ENCODE measurements at places on chromosomes 16 and 17.
A peak's percentile ranks its signal among the peaks of the same experiment; 100 is the strongest.

GRCh38 chr16:79508294-79508693, 92.2 kb downstream of the MAF start:
- DNase-seq = no peak

- peak; percentile 63 for DNase-seq
Measured at GRCh38 chr17:80195671-80196529, 24.2 kb downstream of the SGSH start.

GRCh38 chr16:69340095-69340644, 598 bp downstream of the NIP7 start:
- DNase-seq = peak; percentile 34

DNA sequence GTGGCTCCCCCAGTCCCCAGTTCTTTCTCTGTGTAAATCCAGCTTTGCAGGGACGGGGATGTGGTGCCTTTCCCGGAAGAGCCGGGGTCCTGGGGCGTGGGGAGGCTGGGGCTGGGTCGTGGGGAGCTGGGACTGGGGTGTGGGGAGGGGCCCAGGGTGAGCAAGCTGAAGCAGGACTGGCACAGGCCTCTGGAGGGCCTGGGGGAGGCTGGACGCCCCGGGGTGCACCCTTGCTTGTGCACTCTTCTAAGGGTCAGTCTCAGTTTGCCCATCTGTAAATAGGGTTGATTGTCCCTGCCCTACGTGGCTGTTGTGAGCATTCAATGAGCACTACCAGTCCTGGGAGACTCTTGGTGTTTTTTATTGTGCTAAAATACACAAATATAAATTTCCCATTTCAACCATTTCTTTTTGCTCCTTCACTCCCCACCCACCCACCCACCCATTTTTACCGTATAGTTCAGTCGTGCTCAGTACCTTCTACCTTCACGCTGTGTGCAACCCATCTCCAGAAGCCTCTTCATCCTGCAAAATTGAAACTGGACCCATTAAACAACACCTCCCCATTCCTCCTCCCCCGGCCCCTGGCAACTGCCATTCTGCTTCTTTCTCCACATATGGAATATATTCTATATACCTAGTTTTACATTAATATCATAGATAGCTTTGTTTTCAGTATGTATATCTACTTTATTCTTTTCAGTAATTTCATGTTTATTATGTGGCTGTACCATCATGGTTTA, 7.8 kb upstream of the TBC1D3B start:
- DNase-seq = no peak

DNA sequence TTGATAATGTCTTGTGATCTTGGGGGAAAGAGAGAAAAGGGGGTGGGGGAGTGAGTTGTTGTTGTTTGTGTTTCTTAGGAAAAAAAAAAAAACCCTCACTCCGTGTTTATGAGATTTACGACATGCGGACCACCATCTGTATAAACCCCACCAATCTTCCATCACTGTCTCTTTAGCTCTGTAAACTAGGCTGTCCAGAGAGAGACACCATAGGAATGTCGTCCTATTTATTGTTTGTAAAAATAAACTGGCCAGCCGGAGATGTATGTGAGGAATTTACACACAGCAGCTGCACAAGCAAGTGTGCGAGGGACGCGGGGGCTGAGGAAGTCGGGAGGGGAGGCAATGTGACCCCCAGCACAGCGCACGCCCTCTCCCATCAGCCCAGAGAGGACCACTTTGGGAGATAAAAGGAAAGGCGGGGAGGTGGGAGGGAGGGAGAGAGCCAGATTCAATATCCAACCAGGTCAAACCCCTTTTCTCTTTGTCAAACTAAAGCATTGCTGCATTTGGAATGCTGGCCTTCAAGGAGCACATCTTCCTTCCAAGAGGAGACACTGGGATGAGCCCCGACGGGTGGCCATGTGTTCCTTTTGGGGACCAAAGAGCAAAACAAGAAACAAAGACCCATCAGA, 136.2 kb upstream of the SALL1 start:
- DNase-seq = no peak

DNA sequence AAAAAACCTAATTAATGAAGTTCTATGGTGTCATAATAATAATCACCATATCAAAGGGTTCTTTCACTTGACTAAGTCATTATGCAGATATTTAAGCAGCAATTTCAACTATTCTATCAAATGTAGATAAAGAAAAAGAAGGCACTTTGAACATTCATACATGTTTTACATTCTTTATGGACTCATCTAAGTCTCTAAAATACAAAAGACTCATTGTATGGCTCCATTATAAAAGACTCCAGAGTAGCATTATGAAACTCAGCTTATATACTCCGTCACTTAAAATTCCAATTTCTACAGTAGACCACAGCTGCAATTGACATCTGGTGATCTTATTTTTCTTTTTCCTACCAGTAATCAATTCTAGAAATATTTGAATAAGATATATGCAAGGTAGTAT, 173.5 kb upstream of the KIF2B start:
- no peak for DNase-seq

DNA sequence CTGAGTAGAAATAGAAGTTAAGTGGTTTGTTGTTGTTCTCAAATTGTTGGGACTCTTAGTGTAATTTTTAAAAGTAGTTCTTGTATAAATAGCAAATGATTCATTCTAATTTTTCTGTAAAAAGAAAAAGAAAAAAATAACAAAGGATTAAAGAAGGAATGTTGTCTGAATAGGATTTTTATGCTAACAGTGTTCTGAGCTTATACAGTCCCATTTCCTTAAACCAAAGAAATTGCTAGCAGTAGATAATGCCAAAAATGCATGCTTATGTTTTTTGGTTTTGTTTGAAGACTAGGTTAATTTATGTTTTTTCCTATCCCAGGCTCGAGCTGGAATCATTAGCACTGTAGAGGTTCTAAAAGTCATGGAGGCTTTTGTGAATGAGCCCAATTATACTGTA, 44.7 kb upstream of the KPNB1 start:
- no peak for DNase-seq

GRCh38 chr17:75316253-75316652, 27.0 kb upstream of the SLC25A19 start:
- no peak for DNase-seq

DNA sequence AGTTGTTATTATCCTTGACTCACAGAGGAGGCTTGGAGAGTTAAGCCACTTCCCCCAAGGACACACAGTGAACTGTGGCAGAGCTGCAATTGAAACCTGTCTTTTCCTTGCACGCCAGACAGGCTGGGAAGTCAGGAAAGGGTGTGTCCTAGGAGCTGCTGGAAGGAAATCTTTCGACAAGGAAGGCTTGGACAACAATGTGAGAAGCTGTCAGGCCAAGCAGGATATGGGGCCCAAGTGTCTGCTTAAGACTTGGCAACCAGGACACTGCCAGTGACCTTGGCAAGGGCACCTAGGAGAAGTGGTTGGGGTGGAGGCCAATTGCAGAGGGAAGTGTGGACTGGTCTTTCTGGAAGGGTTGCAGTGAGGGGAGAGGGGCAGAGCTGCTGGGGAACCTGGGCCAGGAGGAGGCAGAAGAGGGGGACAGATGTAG, 2.1 kb upstream of the CAMKK1 start:
- DNase-seq = no peak

DNA sequence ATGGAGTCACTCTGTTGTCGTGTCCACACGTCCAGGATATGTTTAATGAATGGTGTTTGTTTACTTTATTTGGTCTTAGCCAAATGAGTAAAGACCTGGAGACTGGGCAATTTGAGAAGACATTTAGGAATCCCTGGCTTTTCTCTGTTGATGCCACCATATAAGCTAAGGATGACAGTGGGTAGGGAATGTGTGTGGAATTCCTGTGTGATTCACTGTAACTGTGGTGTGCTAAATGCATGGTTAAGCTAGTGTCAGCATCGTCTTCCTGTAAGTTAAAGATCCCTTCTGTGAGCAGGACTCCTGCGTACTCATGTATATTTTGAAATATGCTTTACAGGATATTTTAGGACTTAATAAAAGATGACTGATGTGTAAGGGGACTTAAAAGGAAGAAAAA, 26.4 kb downstream of the GOSR1 start:
- no peak for DNase-seq

- DNase-seq = no peak
Measured at GRCh38 chr17:61158376-61158775, 241.3 kb upstream of the TBX2 start.

GRCh38 chr17:68334393-68334792, 43.1 kb downstream of the ARSG start:
- no peak for DNase-seq

GRCh38 chr16:67391424-67392300, 1.6 kb downstream of the TPPP3 start:
- no peak for DNase-seq

DNA sequence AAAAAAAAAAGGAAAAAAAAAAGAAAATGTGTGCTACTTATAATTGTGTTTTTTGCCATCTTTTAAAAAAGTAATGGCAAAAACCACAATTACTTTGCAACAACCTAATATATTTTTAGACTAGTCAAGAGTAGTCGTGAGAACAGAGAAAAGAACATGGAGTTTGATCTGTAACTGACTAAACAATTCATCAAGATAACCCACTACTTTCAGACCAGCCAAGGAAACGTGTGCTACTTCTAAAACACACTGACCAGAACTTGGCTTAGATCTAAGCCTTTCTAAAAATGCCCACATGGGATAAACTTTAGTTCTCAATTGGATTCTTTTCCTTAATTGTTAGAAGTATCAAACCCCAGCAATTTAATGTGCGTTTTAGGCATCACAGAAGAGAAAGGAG, 616 bp downstream of the PECAM1 start:
- no peak for DNase-seq

- peak; percentile 89 for DNase-seq
Measured at GRCh38 chr17:50345432-50346312, at the start of gene XYLT2. TSS of gene XYLT2 (plus strand) at chr17:50346126. CDS start at chr17:50346141, 15 bp downstream.

DNA sequence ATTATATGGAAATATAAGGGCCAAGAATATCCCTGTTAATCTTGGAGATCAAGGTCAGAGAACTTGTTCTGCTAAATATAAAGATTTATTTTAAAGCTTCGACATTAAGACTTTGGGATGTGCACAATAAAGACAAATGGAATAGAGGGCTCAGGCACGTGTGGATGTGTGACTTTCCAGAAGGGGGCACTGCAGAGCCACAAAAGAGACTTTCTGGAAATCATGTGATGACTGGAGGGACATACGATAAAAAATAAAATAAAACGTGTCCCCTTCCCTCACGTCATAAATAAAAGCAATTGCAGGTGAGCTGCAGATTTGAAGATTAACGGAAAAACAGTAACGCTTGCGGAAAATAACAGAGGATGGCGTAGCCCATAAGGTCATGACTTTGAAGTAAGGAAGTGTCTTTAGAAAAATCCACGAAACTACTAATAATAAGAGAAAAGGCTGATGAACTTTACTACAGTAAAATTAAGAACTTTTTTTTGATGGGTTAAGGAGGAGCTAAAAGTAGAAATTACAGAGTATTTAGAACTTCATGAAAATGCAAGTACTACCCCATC, 9.4 kb upstream of the ENGASE start:
- peak; percentile 70 for DNase-seq

- DNase-seq = peak; percentile 74
Measured at GRCh38 chr17:41666237-41666641, 22.4 kb upstream of the EIF1 start.

DNA sequence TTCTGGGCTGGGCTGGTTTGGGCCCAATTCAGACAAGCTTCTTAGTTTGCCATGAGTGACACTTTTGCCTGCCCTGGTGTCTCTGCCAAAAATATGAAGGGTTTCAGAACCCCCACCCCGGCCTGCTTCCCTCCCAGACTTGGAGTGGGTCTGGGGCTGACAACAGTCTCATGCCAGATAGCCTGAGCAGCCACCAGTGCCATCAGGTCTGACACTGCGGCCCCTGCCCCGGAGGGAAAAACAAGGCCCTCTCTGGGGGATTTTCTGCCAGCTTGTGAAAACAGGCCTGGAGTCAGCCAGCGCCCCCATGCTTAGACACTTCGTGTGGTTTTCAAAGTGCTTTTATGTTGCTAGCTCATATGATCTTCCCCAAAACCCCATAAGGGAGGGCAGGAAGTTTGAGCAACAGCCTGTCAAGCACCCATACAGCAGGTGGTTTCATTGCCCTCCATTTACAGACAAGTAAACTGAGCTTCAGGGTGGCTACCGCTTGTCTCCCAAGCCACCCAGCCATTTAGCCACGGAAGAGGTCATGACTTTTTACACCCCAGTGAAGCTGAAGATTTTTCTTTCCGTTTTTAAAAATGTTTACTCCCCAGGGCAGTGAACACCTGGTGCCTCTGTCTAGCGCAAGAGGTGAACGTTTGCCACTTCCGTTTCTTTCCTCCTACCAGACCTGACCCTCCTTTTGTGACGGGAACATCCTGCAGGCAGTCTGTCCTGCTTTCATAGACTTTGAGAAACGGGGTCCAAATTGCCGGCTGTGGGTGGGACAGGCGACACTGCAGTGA, 300.6 kb downstream of the SEC14L1 start:
- DNase-seq = peak; percentile 85

DNA sequence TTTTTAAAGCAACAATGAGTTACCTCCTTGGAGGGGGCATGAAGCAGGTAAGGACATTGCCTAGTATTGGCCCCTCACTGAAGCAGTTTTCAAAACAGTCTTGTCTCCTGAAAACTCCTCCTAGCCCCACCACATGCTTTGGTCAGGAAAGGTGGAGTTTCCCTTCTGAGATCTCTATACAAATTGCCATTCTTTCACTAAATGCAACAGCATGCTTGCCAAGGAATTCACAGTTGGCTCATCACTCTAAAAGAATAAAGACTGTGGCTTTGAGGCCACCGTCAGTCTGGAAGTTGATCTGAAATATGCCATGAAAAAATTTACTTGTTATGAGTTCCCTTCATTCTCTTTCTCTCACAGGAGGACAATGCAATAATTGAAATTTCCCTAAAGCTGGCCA, 4.2 kb downstream of the TTC19 start:
- no peak for DNase-seq

DNA sequence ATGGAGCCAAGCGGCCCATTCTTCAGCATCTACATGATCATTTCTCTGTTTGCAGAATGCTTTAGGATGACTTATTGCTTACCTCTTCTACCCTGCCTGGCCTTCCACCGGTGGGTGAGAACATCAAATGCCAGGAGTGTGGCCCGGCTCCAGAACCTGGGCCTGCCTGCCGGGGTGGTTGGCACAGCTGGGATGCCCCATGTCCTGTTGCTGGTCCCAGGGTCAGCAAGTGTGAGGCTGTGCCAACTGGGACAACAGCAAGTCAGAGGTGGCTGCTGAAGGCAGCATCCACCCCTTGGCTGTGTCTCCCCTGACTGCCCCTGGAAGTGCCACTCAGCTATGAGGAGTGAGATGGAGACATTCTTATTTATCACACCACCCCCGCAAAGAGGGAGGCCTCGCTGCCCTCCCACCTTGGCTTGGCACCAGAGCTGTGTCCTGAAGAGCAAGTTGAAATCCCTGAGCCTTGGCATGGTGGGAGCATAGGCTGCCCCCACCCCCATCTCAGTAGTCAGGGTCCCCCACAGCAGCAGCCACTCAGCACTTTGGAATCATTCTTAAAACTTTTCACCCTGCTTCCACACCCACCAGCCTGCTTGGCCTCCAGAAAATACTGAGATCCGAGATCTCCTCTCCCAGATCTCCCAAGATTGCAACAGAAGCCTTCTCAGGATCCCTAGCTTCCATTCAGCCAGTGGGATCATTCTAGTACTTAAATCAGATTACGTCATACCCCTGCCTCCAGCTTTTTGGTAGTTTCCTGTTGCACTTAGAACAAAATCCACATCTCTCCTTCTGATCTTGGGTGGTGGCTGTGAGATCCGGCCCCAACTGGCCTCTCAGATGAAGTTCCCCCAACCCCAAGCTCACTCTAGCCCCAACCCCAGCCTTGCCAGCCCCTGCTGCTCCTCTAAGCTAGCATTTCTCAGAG, 127.5 kb downstream of the SOCS1 start:
- no peak for DNase-seq
